Amniotic stem cell (primary cell): ENCODE measurements at places on chromosomes 4 and X.

GRCh38 chr4:94256828-94257227, 49.2 kb downstream of the SMARCAD1 start:
- DNase-seq = no peak

- no peak for DNase-seq
Measured at GRCh38 chrX:14801136-14801535, 71.7 kb downstream of the FANCB start.

DNA sequence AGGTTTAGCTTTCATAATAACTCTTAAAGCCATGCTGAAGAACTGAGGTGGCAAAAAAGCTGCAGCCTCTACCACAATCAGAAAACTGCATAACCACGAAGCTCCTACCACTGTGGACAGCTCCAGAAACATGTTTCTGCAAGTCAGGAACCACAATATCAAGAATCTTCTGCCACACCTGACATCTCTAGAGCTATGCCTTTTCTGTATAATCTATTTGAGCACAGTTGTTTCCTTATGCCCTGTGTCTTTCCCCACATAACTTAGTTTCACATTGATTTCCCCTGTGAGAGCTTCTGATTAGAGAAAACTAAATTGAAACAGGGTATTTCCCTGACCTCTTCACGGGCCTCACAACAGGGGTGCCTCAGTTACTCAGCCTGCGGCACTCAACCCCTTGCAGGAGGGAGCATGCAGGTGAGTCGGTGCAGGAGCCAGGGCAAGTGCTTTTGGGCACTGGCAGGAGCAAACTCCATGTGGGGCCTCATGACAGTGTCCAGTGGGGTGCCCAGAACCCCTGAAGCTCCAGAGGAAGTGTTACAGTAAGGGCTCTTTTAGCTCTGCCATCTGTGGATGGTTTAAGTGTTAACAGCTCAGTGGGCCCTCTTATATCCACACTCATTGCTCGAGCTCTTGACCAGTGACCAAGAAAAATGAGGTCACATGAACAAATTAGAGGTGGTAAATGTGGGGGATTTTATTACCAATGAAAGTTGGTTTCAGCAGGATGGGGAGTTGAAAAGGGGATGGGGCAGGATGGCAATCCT, 132.8 kb upstream of the BMP3 start:
- DNase-seq = no peak

GRCh38 chrX:20639115-20639514, 372.4 kb upstream of the RPS6KA3 start:
- DNase-seq = no peak

DNA sequence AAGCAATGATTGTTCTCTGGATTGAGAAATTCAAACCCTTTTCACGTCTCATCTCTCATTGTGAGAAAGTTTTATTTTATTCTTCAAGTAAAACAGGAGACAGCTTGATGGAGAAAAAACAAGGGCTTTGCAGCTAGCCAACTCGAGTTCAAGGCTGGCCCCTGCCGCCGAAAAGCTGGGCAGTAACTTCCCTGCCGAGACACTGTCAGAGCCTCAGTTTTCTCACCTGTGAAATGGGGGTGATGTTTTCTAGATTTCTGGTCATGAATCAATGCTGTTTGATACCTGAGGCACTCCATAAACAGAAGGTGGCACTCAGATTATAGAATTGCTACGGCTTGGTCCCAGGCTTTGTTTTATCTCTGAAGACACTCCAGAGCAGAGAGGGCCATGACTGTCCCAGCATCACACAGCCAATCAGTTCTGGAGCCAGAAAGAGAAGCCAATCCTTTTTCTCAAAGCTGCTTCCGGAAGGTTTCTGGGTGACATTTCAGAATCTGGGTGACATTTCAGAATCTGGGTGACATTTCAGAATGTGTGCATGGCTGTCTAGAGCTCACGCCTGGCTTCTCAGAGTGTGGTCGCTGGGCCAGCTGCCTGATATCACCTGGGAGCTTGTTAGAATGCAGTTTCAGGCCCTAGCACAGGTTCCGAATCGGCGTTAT, 33.2 kb downstream of the HMX1 start:
- DNase-seq = no peak

- DNase-seq = no peak
Measured at GRCh38 chr4:150355418-150355817, 226.5 kb upstream of the MAB21L2 start.

DNA sequence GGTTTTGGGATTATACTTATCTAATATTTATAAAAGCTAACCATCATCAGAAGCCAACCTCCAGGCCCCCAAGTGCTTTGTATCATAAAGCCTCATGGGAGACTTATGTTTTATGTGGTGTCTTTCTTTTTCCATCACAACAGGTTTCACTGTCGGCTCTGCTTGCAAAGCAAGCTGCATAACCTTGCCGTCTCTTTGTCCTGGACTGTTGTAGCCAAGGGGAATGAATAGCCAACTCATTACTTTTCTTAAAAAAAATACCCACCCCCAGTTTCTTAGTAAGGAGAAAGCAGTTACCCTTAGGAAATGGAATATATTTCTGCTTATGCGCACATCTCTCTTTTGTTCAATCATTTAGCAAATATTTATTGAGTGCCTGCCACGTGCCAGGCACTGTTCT, 40.7 kb downstream of the FAM184B start:
- no peak for DNase-seq

GRCh38 chrX:20270562-20270890, 3.8 kb upstream of the RPS6KA3 start:
- no peak for DNase-seq
